ENCODE measurements at places on chromosomes 13 and 19. TPM values are rescaled to one million over a fixed set of nuclear protein-coding genes. Genes with fewer than 3 reads are reported as not detected.
A peak's percentile ranks its signal among the peaks of the same experiment; 100 is the strongest.

The SOX1 gene
- 0.96 TPM for total RNA-seq

The UNC13A gene
- 0.48 TPM for total RNA-seq

The ERF gene
- 33.2 TPM for total RNA-seq

The F2RL3 gene
- total RNA-seq, result 2.2 TPM

The ZNF726 gene
- total RNA-seq, result 12.0 TPM

The PCDH8 gene
- total RNA-seq, result 4.6 TPM

The VSTM1 gene
- total RNA-seq, result not detected

The MED26 gene
- 3.9 TPM for total RNA-seq

DNA sequence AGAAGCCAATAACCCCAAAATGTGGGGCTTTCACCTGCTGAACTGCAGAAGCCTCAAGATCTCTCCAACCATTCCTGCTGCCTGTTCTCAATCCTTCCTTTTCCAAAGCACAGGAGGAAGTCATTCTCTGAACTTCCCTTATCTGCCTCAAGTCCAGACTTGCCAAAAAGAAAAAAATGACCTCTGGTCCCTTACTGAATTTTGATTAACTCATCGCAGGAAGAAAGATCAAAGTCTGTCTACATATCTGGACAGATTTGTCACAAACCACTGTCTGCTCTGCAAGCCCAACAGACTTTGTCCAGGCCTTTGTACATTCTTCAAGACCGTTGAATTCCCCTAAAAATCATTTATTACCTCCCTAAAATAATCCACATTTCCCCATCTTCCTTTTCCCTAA, 126.5 kb upstream of the NBEA start:
- DNase-seq, result peak; percentile 11

DNA sequence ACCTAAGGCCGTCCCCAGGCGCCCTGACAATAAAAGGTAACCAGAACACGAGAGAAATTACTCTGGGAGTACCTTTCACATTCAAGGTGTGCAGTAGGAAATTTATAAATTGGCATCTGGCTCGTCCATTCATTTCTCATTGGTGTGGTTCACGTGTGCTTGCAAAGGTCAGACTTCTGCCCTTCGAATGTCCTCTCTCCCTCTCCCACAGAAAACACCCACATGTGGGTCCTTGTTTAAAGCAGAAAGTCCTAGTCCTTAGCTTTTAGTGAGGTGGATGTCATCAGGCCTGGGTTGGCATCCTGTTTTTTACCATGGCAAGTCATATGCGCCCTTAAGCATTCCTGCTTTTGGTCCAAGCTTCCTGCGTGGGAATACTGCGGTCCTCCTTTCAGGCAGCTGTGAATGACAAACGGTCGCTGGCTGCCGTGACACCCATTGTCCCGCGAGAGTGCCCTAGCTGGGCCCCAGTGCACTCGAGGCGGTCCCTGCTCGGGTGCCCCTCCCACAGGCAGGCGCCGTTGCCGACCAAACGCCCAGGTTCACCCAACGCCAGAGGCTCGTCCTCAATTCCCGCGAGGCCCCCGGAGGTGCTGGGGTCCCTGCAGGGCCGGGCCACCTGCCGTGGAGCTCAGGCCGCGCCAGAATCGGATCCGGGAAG, at the start of gene NUDT19:
Gene NUDT19, plus strand, starts transcription at position 531 of the 661 bp plus-strand sequence. CDS start 140 bp downstream, outside the sequence.
- peak; percentile 88 for DNase-seq

GRCh38 chr13:99227909-99228688, 27.4 kb downstream of the UBAC2 start:
- no peak for DNase-seq

DNA sequence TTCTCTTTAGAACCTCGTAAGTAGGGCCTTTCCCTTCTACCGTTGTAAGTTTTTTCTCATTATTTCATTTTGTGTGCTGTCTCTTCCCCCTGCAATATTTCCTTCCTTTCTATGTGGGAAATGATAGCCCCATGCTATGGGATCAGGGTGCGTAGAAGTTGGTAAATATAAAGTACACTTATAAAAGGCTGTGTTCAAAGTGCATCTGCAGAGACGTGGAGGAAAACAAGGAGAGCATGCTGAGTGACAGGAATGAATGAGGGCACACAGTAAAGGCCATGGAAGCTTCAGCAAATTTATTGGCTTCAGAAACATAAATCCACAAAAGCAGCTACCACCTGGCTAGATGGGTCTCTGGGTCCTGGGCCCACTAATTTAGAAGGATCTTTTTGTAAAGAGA, 21.6 kb upstream of the SPRY2 start:
- DNase-seq, result no peak
